Stimulated activated CD4-positive, alpha-beta T cell treated with anti-CD3 and anti-CD28 coated beads, Interleukin-1b, Interleukin-23, amount 100 ng/mL, for 24 hours (primary cell): ENCODE measurements at places on chromosomes 2 and 18.

- DNase-seq: no peak
Observed at GRCh38 chr2:186903216-186903615, 54.2 kb upstream of the ZSWIM2 start.

DNA sequence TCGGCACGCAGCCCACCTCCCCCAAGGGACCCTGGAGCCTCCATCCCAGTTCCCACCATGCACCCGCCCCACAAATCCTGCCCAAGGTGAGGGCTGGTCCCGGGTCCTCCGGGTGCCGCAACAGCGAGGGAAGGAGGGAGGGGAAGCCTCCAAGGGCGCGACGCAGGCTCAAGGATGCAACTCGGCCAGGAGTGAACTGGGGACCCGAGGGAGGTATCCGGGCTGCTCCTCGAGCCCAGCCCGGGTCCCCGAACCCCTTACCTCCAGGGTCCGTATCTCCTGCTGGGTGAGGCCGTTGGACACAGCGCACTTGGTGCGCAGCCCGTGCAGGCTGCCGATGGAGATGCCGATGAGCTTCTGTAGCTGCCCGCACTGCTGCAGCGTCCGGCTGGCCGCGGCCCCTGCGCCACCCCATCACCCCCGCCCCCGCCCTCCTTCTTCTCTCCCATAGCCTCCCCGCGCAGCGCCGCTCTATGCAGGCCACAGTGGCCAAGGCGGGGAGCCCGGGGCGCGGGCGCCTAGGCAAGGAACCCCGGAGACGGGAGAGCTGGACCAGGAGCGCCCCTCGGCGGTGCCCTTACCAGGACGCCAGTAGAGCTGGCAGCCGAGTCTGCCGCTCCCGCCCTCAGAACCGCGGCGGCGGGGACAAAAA, 124.1 kb downstream of the ANKRD30BL start:
- no peak for DNase-seq

DNA sequence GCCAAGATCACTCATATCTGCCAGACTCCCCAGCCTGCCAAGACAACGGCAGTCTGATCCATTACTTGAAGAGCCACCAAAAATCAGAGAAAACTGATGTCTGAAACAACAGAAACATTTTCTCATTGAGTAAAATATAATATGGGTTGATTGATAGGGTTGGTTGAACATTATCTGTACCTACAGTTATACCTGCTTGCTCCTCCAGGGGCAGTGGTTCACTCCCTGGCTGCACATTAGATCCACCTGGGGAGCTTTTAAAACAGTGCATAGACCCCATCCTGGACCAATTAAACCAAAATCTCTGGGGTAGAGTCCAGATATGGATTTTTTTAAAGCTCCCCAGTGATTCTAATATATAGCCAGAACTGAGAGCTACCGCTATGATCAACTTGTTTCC, 43.6 kb upstream of the SLC14A2 start:
- no peak for DNase-seq

DNA sequence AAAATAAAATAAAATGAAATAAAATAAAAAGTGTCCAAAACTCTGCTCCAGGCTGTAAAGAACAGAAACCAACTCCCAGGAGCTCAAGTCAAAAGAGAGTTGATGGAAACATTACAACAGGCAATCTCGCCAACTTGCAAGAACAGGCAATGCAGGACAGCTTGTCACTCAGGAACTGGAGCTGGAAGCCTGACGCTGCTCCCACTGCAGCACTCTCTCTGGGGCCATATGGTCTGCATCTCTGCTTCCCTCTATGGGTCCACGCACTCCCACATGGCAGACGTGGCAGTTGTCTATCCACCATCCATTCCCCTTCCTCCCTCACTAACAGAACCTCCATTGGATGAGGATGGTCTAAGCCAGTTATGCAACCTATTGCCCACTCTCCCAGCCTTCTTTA, 23.3 kb upstream of the ARPC2 start:
- no peak for DNase-seq

DNA sequence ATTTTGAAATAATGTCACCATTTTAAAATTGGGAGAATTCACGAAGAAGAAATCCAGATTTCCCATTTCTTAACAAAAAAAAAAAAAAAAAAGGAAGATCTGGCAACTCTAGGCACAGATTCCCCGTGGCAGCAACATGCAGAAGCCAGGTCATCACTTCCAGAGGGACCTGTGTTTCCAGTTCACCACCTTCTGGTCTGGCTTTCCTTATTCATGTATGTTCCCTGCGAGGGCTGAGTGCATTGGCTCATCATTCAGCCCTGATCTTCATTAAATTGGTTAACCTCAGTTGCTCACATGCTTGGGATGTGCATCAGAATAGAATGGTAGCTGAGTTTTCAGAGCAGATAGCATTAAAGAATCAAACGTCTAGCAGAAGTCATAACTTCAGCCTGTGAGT, 25.0 kb upstream of the MAP3K20 start:
- DNase-seq: no peak

DNA sequence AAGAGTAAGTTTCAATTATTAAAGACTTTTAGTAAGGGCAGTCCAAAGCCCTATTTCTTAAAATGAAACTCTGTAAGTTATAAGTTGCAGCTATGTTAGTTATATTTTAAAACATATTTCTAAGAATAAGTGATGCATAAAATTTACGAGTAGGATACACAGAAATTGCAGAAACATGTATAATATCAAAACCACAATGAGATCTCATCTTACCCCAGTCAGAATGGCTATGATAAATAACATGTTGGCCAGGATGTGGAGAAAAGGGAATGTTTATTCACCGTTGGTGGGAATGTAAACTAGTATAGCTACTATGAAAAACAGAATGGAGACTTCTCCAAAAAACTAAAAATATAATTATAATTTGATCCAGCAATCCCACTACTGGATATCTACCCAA, 201.2 kb downstream of the CBLN2 start:
- no peak for DNase-seq

GRCh38 chr2:222296911-222297599, 1.7 kb downstream of the PAX3 start:
- no peak for DNase-seq

GRCh38 chr2:197251576-197251975, 59.0 kb downstream of the ANKRD44 start:
- DNase-seq: no peak

GRCh38 chr18:72634500-72634899, 90.4 kb upstream of the CBLN2 start:
- DNase-seq: no peak

- DNase-seq: no peak
Observed at GRCh38 chr2:98658816-98659490, 50.6 kb downstream of the UNC50 start.

- no peak for DNase-seq
Observed at GRCh38 chr2:88230911-88231310, 60.8 kb downstream of the THNSL2 start.

GRCh38 chr2:146665800-146666199, 1179.0 kb upstream of the ACVR2A start:
- no peak for DNase-seq

DNA sequence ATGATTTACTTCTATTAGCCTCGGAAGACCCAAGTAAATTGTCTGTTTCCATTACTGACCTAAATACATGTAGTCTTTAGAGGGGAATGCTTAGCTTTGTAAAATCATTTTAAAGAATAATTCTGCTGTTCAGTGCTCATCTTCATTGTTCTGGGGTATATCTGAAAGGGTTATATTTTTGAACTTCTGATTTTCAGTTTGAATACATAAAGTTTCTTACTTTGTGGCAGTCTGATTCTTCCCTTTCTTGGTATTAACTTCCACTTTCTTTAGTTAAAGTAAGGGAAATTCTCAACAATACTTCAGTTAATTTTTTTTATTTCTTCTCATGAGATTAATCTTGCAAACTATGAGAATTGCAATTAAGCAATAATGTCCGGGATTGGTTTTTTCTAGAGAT, 148.4 kb downstream of the DOCK10 start:
- DNase-seq: no peak

GRCh38 chr2:72117029-72117428, 30.6 kb downstream of the CYP26B1 start:
- DNase-seq: no peak

DNA sequence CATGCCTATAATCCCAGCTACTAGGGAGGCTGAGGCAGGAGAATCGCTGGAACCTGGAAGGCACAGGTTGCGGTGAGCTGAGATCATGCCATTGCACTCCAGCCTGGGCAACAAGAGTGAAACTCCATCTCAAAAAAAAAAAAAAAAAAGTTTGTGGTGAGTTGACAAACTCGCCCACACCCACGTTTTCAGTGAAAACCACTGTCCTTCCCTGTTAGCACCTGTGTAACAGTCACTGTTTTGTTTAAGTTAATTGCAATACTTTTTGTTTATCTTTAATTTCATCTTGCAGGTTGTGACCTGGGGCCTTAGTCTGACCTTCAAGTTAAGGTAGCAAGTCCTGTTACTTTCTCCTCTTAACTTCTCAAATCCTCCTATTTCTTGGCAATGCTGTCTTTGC, 65.5 kb upstream of the SKOR2 start:
- no peak for DNase-seq

DNA sequence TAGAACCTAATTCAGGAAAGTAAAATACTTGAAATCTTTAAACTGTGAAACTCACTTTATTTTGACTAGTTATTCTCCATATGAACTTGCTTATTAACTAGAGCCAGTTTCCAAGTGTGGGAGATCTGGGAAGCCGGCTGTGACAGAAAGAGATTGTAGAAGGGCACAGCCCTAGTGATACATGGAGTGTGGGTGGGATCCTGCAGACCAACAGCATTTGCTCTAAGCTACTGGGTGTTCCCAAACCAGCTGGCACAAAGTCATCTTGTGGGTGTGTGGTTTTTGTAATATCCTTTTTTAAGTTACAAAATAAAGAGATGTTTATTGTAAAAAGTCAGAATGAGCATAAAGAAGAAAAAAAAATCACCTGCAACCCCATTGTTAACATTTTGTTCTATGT, 3.4 kb downstream of the DUSP19 start:
- DNase-seq: no peak

GRCh38 chr2:54480025-54480424, 23.9 kb downstream of the SPTBN1 start:
- DNase-seq: no peak

GRCh38 chr2:160994141-160995002, 165.9 kb upstream of the TANK start:
- peak; percentile 68 for DNase-seq

DNA sequence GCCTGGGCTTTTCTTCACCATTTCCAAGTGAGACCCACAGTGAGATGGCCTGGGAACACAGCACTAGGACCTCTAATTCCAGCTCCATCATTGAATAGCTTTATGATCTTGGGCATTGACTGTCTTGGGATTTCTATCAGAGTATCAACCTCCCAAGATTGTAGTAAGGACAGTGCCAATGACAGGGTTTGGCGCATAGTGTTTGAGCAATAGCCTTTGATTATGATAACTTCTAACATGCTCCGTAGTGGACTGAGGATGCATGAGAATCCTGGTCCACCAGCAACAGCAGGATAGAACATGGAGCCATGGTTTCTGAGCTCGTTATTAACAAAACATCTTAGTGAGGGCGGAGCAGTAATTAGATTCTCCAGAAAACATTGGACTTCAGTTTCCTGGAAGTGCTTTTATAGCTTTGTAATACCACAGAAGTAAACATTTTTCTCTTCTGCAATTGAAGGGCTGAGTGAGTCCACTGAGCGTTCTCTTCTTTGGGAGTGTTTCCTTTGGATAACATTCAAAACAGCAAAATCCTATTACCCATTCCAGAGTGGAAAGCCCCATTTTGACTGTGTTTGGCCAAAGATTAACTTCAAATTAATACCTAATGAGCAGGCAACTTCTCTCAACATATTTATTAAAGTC, 63.7 kb downstream of the IL1R2 start:
- no peak for DNase-seq

- no peak for DNase-seq
Observed at GRCh38 chr2:71850306-71850801, 297.3 kb downstream of the CYP26B1 start.

DNA sequence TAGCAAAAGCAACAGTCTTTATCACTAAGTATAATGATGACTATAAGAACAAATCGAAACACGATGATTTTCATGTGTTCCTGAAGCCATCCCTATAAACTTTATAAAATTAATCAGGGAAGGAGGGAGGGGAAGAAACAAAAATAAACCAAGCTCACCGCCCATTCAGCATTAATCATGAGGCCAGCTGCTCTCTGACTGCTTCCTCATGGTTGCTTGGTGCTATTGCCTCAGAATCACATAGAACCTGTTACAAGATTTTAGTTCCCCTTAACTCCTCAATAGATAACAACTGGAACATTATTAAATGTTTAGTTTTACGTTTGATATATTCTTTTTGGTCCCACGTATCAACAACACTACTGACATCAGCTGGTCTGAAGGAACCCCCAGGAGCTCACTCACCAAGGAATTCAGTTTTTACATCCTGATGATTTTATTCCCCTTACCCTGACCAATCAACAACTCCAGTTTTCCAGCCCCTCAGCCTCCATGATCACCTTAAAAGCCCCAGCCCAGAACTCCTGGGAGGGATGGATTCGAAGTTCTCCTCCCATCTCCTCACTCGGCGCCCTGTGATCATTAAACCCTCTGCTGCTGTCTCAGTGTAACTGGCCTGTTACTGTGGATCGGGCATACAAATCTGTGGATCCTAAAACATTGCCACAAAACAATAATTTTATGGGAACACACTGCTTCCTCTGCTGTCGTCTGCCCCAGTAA, 10.6 kb upstream of the HNRNPLL start:
- DNase-seq: no peak

DNA sequence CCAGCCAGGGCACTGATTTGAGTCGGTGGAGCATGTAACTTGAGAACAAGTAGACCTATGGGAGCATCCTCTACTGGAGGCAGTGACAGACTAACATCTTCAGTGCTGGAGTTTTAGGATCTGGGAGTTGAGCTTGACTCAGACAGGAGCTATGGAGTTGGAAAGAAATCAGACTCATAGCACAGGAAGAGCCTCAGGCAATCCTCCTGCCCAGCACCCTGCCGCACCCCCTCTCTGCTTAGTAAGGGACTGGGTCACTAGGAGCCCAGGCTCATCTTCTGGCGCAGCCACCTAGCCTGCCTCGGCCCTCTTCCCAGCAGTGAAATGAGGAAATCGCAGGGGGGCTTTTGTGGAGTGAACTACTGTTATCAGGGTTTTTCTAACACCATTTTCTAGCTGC, 3.6 kb downstream of the ARID5A start:
- no peak for DNase-seq

DNA sequence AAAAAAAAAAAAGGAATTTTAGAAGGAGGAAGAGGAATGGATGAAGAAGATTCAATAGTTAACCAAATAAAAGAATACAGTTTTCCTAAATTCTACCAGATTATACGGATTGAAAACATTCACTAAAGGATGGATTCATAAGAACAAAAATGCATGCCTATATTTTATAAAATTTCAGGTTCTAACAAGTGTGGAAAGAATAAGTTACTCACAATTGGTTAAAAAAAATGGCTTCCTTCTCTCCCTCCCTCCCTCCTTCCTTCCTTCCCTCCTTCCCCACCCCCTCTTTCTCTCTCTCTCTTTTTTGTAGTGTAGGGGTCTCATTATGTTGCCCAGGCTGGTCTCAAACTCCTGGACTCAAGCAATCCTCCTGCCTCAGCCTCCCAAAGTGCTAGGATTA, 1.6 kb upstream of the TP53I3 start:
- DNase-seq: no peak

- DNase-seq: no peak
Observed at GRCh38 chr2:23703037-23703582, 223.8 kb downstream of the ATAD2B start.

GRCh38 chr18:59833785-59834184, 66.0 kb upstream of the PMAIP1 start:
- no peak for DNase-seq
